ENCODE measurements at places on chromosomes 2 and 18. TPM values are rescaled to one million over a fixed set of nuclear protein-coding genes. Genes with fewer than 3 reads are reported as not detected.

Gene CFAP65
- total RNA-seq: not detected

DNA sequence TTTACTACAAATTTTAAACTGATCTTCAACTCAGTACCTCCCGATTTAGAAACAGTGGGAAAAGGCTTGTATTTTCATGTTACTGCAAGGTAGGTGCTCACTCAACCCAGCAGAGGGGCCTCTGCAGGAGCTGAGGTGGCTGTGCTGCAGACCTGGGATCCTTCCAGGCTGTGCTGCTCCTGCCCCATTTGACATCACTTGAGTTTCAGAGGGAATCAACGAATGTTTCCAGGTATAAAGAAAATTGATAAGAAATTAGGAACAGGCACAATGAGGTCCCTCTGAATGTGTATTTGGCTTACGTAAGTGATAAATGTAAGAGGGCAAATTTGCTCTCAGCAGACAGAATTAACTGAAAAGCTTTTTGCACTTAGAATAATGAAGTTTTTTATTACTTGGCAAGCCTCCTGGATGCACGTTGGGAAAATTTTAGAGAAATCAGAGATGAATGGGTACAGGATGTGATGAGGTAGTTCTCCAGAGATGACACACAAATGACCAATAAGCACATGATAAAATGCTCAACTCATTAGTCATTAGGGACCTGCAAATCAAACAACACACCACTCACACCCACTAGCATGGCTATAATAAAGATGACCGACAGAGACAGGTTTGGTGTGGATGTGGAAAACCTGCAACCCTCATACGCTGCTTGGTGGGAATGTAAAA lies 114.0 kb downstream of the NOL10 start:
- no peak for DNase-seq
- H3K27ac ChIP-seq: no peak overlapping the region
- H3K27me3 ChIP-seq: no peaks in the 10 kb centered on the region

DNA sequence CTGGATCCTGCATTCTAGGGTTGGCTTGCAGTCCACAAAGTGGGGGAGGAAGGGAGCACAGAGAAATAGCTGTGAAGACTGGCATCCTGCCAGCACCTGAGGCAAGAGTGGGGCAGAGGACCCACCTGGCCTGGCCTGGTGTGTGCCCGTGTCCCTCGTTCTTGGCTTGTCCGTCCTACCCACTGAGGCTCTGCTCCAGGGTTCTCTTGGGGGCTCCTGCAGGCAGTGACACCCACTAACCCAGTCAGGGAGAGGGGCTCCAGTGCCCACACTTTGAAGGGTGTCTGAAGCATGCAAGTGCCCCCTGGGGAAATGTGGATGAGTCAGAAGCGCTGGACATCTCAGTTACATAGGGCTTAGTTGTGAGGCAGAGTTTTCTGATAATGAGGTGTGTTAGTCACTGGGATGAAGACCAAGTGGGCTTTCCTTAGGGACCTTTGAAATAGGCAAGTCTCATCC lies 79.4 kb downstream of the SLC4A3 start:
- H3K36me3 ChIP-seq: no peaks in the 10 kb centered on the region
- DNase-seq: no peak
- peaks cover 4% of the 10 kb centered on the region for H3K27me3 ChIP-seq
- no peaks in the 10 kb centered on the region for H3K4me1 ChIP-seq
- no peak overlapping the region for H3K27ac ChIP-seq

DNA sequence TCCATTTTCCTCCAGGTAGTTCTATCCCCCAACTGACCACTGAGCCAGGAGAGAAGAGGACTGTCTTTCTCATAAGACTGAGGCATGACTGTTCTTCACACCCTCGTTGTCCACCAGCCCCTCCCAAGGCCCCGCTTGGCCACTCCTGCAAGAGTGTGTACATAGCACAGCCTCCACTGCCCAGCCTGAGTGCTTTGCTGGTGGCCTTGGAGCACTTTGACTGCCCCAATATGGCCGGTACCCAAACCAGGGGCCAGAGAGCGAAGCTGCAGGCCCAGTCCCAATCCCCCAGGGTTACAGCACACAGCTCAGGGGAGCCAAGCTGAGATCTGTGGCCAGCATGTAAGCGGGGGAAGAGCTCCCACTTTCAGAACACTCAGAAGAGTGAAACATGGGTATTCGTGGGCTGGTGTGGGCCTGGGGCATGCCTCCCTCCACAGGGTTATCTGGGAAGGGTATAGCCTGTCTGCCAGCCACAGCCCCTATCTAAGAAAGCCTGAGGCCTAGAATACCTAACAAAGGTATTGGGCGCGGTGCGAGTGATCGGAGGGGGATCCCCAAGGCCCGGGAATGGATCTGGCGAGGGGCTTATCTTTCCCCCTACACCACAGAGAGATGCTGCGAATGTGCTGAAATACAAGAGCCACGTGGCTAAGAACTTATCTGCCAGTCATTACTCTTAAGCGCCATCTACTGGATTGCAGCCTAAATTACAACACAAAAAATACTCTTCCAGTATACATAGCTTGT lies 163.8 kb downstream of the WDPCP start:
- peaks cover 5% of the 10 kb centered on the region for H3K4me1 ChIP-seq
- H3K27me3 ChIP-seq: no peaks in the 10 kb centered on the region
- no peak overlapping the region for H3K4me3 ChIP-seq
- no peak for DNase-seq
- no peaks in the 10 kb centered on the region for H3K36me3 ChIP-seq

DNA sequence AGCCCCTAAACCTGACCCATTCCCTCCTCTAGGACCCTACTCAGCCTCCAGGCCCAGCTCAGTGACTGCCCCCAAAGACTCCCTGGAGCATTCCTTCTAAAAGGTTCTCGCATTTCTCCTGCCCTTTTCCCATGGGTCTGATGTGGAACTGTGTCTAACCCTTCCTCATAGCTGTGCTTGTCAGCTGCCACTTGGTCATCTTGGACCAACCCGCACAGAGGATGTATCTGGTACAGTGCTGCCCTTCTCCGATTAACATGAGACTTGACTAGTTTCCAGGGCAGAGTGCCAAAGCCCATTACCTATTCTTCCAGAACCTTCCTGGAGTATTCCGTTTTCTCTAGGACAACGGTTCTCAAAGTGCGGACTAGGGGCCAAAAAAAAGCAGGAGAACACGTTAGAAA lies 518 bp upstream of the NFU1 start:
- H3K36me3 ChIP-seq: peaks cover 5% of the 10 kb centered on the region
- peaks cover 31% of the 10 kb centered on the region for H3K4me1 ChIP-seq
- H3K27ac ChIP-seq: peak overlapping the region; percentile 96
- no peak for DNase-seq
- peak overlapping the region; percentile 94 for H3K4me3 ChIP-seq

- peaks cover 58% of the 10 kb centered on the region for H3K27me3 ChIP-seq
- no peak overlapping the region for H3K4me3 ChIP-seq
- no peak for DNase-seq
- H3K4me1 ChIP-seq: no peaks in the 10 kb centered on the region
- no peaks in the 10 kb centered on the region for H3K36me3 ChIP-seq
- no peak overlapping the region for H3K27ac ChIP-seq
Measured at GRCh38 chr18:74303936-74304335, 11.7 kb upstream of the C18orf63 start.

GRCh38 chr2:21406911-21407310 lies 283.1 kb downstream of the TDRD15 start:
- no peak for DNase-seq
- no peak overlapping the region for H3K27ac ChIP-seq
- no peak overlapping the region for H3K4me3 ChIP-seq
- no peaks in the 10 kb centered on the region for H3K27me3 ChIP-seq
- no peaks in the 10 kb centered on the region for H3K4me1 ChIP-seq
